ENCODE measurements at places on chromosomes 2 and 18. TPM values are rescaled to one million over a fixed set of nuclear protein-coding genes. Genes with fewer than 3 reads are reported as not detected.

GRCh38 chr18:59799383-59800015, 100.3 kb upstream of the PMAIP1 start:
- no peaks in the 10 kb centered on the region for H3K4me1 ChIP-seq
- no peak overlapping the region for H3K27ac ChIP-seq
- H3K36me3 ChIP-seq: no peaks in the 10 kb centered on the region
- no peaks in the 10 kb centered on the region for H3K27me3 ChIP-seq

DNA sequence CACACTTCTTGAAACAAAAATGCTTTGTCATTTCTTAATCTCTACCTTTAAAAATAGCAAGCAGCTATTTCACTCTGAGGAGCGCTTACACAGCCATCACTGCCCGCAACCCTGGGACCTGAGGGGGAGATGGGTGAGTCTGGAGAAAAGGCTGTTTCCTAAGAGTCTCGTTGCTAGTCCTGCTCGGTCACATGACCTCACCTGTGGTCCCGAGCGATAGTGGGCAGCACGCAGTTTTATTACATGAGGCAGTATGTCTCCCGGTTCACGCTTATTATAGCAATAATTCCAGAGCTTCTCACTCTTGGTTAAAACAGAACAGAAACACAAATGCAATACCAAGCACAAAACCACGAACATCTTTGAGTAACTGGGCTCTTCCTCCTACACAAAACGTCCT, 105.3 kb downstream of the ZNF516 start:
- H3K4me3 ChIP-seq: no peak overlapping the region
- H3K27me3 ChIP-seq: no peaks in the 10 kb centered on the region
- DNase-seq: no peak
- H3K36me3 ChIP-seq: no peaks in the 10 kb centered on the region
- peaks cover 24% of the 10 kb centered on the region for H3K4me1 ChIP-seq
- no peak overlapping the region for H3K27ac ChIP-seq

The EIPR1 gene
- 27.1 TPM for total RNA-seq

- H3K4me3 ChIP-seq: no peak overlapping the region
- no peaks in the 10 kb centered on the region for H3K36me3 ChIP-seq
- DNase-seq: no peak
- H3K27me3 ChIP-seq: peaks cover 6% of the 10 kb centered on the region
These were observed 347.5 kb upstream of the SALL3 start for GRCh38 chr18:78632111-78632541.

- no peaks in the 10 kb centered on the region for H3K27me3 ChIP-seq
- H3K36me3 ChIP-seq: no peaks in the 10 kb centered on the region
- no peaks in the 10 kb centered on the region for H3K4me1 ChIP-seq
- H3K4me3 ChIP-seq: no peak overlapping the region
These were observed 1712.8 kb upstream of the TMEFF2 start for GRCh38 chr2:193907561-193907960.

The ITPRIPL1 gene
- 0.81 TPM for total RNA-seq

DNA sequence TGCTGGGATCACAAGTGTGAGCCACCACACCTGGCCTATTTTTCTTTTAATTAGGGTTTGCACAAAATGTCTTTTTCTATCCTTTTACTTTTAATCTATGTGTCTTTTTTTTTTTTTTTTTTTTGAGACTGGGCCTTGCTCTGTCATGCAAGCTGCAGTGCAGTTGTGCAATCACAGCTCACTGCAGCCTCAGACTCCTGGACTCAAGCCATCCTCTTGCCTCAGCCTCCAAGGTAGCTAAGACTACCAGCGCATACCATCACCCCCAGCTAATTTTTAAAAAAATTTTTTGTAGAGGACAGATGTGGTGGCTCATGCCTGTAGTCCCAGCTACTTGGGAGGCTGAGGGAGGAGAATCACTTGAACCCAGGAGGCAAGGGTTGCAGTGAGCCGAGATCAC, 27.1 kb downstream of the ADCY3 start:
- no peak overlapping the region for H3K4me3 ChIP-seq
- no peaks in the 10 kb centered on the region for H3K27me3 ChIP-seq
- no peaks in the 10 kb centered on the region for H3K4me1 ChIP-seq
- H3K36me3 ChIP-seq: no peaks in the 10 kb centered on the region
- DNase-seq: no peak

- no peak for DNase-seq
- H3K36me3 ChIP-seq: no peaks in the 10 kb centered on the region
- H3K4me3 ChIP-seq: no peak overlapping the region
- H3K4me1 ChIP-seq: no peaks in the 10 kb centered on the region
These were observed 55.0 kb downstream of the CHST9 start for GRCh38 chr18:27130065-27130630.

DNA sequence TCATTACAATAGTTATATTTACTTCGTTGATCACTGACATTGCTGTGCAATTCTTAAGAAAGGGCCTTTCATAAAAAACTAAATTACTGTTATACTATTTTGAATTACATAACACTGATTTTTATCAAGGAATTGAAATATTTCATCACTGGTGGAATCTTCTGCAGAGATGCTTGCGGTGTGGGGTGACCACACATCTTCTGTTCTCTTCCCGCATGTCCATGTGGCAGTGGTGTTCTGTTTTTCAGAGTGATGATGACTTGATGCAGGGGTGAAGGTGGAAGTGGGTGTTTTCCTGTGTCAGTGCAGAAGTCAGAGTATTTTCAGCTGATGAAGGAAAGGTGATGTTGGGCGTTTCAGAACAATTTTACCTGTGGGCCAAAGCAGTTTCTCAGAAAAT, 7.0 kb downstream of the CNDP2 start:
- no peak for DNase-seq
- H3K4me1 ChIP-seq: no peaks in the 10 kb centered on the region
- peaks cover 58% of the 10 kb centered on the region for H3K36me3 ChIP-seq

GRCh38 chr2:61993422-61994024, 88.0 kb downstream of the COMMD1 start:
- no peak overlapping the region for H3K27ac ChIP-seq
- H3K4me3 ChIP-seq: no peak overlapping the region
- no peaks in the 10 kb centered on the region for H3K27me3 ChIP-seq
- peak; percentile 66 for DNase-seq

The LYG2 gene
- not detected for total RNA-seq

DNA sequence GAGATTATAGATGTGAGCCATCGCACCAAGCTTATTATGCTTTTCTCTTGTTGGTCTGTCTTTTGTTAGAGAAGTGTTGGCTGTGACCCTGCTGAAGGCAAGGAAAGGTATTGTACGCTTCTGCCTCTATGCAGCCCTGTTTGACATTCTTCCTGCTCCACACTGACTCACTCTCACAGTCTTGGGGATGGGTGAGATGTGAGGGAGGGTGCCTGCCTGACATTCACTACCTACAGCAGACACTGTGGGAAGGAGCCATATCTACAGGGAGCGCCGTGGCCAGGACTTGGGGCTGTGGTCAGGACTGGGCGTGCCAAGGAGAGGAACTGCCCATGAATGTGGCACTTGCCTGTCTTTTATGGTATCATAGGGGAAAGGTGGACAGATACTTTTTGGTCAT, 43.9 kb upstream of the FHL2 start:
- DNase-seq: no peak
- H3K27ac ChIP-seq: no peak overlapping the region
- no peak overlapping the region for H3K4me3 ChIP-seq

The ABCG5 gene
- 0.11 TPM for total RNA-seq

The MC2R gene
- 365 TPM for total RNA-seq

- no peaks in the 10 kb centered on the region for H3K4me1 ChIP-seq
- no peak for DNase-seq
- no peaks in the 10 kb centered on the region for H3K27me3 ChIP-seq
- H3K36me3 ChIP-seq: no peaks in the 10 kb centered on the region
These were observed 58.7 kb upstream of the CDH20 start for GRCh38 chr18:61274416-61274960.

- no peak overlapping the region for H3K27ac ChIP-seq
- H3K4me3 ChIP-seq: no peak overlapping the region
- no peaks in the 10 kb centered on the region for H3K36me3 ChIP-seq
- H3K4me1 ChIP-seq: no peaks in the 10 kb centered on the region
- DNase-seq: no peak
These were observed 518.3 kb downstream of the XIRP2 start for GRCh38 chr2:167406558-167406957.

- H3K36me3 ChIP-seq: no peaks in the 10 kb centered on the region
- H3K27ac ChIP-seq: no peak overlapping the region
- no peak overlapping the region for H3K4me3 ChIP-seq
- no peaks in the 10 kb centered on the region for H3K4me1 ChIP-seq
These were observed 13.8 kb upstream of the DES start for GRCh38 chr2:219404291-219404910.

DNA sequence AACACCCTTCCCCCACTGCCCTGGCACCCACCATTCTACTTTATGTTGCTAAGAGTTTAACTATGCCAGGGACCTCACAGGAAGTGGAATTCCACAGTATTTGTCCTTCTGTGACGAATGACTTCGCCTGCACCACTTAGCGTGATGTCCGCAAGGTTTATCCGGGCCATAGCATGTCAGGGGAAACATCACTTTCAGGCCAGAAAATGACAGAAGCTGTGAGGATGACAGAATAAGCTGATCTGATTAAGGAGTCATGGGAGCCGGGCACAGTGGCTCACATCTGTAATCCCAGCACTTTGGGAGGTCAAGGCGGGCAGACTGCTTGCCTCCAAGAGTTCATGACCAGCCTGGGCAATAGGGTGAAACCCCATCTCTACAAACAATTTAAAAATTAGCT, 248.8 kb downstream of the EIPR1 start:
- peak overlapping the region; percentile 38 for H3K27ac ChIP-seq
- no peak overlapping the region for H3K4me3 ChIP-seq
- H3K27me3 ChIP-seq: no peaks in the 10 kb centered on the region
- no peak for DNase-seq
- no peaks in the 10 kb centered on the region for H3K36me3 ChIP-seq
- no peaks in the 10 kb centered on the region for H3K4me1 ChIP-seq

- H3K4me1 ChIP-seq: peaks cover 14% of the 10 kb centered on the region
- no peak overlapping the region for H3K4me3 ChIP-seq
- no peaks in the 10 kb centered on the region for H3K27me3 ChIP-seq
- DNase-seq: no peak
- H3K36me3 ChIP-seq: no peaks in the 10 kb centered on the region
These were observed 84.5 kb upstream of the LCLAT1 start for GRCh38 chr2:30362468-30363081.

The AGAP1 gene
- total RNA-seq: 12.9 TPM

DNA sequence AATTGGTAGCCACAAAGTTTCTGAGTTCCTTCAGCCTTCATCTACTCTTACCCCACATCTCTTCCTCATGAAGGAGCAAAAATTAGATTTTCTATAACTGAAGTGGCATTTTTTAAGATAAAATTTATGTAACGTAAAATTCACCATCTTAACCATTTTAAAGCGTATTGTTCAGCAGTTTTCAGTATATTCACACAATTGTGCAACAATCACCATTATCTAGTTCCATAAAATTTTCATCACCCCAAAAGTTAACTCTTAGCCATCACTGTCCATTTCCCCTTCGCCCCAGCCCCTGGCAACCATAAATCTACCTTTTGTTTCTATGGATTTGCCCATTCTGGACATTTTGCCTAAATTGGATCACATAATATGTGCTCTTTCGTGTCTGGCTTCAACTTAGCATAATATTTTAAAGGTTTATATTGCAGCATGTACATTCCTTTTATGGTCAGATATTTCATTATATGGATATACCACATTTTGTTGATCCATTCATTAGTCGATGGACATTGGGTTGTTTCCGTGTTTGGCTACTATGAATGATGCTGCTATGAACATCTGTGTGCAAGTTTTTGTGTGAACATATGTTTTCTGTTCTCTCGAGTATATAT, 44.6 kb downstream of the ATIC start:
- H3K27ac ChIP-seq: no peak overlapping the region
- no peak for DNase-seq
- H3K4me3 ChIP-seq: no peak overlapping the region
- no peaks in the 10 kb centered on the region for H3K27me3 ChIP-seq
- no peaks in the 10 kb centered on the region for H3K4me1 ChIP-seq

The DES gene
- 3.2 TPM for total RNA-seq

GRCh38 chr2:15241201-15241600, 319.9 kb downstream of the NBAS start:
- H3K27me3 ChIP-seq: no peaks in the 10 kb centered on the region
- no peak overlapping the region for H3K27ac ChIP-seq
- no peaks in the 10 kb centered on the region for H3K36me3 ChIP-seq

The POTEI gene
- 0.04 TPM for total RNA-seq

- H3K36me3 ChIP-seq: no peaks in the 10 kb centered on the region
- H3K4me3 ChIP-seq: no peak overlapping the region
- peaks cover 6% of the 10 kb centered on the region for H3K27me3 ChIP-seq
- no peak overlapping the region for H3K27ac ChIP-seq
- DNase-seq: no peak
These were observed 43.5 kb downstream of the DHRS9 start for GRCh38 chr2:169112841-169113240.

DNA sequence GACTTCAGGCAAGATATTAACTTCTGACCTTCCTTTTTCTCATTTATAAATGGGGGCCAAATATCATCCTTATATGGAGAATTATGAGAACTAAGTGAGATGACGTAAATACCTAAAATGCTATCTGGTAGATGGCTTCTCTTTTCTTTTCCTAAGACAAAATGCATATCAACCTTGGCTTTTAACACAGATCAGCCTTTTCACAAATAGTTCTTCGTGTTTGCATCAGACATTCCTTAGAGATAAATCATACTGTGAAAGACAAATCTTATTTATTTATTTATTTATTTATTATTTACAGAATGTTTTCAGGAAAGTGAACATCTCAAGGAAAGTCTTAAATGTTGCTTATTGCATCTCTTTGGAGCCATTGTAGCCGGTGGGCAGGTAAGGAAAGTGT, 62.8 kb downstream of the NBEAL1 start:
- no peaks in the 10 kb centered on the region for H3K4me1 ChIP-seq
- no peak overlapping the region for H3K4me3 ChIP-seq
- no peak for DNase-seq
- no peaks in the 10 kb centered on the region for H3K27me3 ChIP-seq

The COMMD1 gene
- total RNA-seq: 52.5 TPM

DNA sequence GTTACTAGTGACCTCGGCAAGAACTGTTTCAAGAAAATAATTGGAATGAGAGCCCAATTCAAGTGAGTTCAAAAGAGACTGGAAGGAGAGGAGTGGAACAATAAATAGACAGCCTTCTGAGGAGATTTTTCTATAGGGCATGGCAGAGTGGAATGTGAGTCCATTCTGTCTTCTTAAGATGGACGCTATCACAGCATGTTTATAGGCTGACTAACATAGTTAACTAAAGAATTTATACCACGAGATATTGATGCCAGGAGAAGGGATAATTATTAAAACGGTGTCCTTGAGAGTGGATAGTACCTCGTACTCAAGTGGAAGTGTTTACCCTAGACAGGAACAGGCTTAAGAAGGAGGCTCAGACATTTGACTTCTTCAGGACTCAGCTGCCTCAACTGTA, 143.5 kb upstream of the RBBP8 start:
- H3K4me3 ChIP-seq: no peak overlapping the region
- no peak overlapping the region for H3K27ac ChIP-seq
- H3K27me3 ChIP-seq: no peaks in the 10 kb centered on the region
- H3K4me1 ChIP-seq: no peaks in the 10 kb centered on the region
- no peaks in the 10 kb centered on the region for H3K36me3 ChIP-seq

DNA sequence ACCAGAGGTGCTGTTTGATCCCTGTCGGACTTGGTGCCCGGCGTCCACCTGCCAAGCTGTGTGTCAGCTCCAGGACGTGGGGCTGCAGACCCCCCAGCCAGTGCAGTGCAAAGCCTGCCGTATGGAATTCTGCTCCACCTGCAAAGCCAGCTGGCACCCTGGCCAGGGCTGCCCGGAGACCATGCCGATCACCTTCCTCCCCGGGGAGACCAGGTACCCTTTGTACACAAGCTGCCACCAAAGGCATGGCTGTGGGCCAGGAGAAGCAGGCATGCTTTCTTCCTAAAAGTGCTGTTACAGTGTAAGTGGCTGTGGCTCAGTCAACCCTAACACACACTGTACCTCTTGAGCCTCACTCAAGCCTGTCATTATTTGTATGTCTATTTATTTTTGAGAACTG, 103.3 kb downstream of the RNF144A start:
- peak overlapping the region; percentile 90 for H3K27ac ChIP-seq
- no peak overlapping the region for H3K4me3 ChIP-seq
- no peaks in the 10 kb centered on the region for H3K36me3 ChIP-seq
- H3K27me3 ChIP-seq: no peaks in the 10 kb centered on the region

Data from adrenal gland (tissue), 19 donors.